Esophagus squamous epithelium (tissue), 5 donors: ENCODE measurements at places on chromosomes 6 and 20.

GRCh38 chr6:167577891-167578361 is 248.8 kb upstream of the AFDN start:
- DNase-seq: no peak

GRCh38 chr6:29656798-29657197 is at the start of gene MOG:
Gene MOG (plus strand): TSS chr6:29657092. CDS start chr6:29657210, 118 bp downstream.
- no peak for DNase-seq

GRCh38 chr20:33653218-33653899 is 8.8 kb upstream of the C20orf144 start:
- DNase-seq: no peak

DNA sequence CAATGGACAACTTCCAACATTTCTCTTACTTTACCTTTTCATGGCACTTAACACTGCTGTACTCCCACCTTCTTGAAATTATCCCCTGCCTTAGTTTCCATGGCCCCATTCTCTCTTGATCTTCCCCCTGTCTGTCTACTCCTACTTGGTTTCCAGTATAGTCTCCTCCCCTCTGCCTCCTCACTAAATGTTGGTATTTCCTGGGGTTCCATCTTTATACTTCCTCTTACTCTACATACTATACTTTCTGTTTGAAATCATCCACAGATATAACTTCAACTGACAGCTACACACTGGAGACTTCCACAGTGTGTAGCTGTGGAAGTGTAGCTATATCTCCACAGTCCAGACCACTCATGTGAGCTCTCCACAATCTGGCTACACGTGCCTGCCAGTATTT is 13.5 kb downstream of the ZHX3 start:
- no peak for DNase-seq

DNA sequence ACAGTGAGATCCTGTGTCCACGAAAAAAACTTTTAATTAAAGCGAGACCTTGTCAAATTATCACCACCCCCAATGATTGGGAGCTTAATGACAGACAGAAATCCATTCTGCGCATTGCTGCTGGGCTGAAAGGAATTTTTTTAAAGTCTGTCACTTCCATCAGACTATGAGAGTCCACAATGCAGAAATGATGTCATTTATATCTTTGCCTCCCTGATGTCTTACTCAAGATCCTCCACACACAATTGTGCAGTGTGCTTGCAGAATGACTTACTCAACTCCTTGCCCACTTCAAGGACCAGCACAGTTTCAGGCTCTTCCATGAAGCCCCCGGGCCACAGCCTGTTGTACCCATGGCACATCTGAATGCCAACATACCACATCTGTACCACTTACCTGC is 41.0 kb downstream of the GPLD1 start:
- no peak for DNase-seq

DNA sequence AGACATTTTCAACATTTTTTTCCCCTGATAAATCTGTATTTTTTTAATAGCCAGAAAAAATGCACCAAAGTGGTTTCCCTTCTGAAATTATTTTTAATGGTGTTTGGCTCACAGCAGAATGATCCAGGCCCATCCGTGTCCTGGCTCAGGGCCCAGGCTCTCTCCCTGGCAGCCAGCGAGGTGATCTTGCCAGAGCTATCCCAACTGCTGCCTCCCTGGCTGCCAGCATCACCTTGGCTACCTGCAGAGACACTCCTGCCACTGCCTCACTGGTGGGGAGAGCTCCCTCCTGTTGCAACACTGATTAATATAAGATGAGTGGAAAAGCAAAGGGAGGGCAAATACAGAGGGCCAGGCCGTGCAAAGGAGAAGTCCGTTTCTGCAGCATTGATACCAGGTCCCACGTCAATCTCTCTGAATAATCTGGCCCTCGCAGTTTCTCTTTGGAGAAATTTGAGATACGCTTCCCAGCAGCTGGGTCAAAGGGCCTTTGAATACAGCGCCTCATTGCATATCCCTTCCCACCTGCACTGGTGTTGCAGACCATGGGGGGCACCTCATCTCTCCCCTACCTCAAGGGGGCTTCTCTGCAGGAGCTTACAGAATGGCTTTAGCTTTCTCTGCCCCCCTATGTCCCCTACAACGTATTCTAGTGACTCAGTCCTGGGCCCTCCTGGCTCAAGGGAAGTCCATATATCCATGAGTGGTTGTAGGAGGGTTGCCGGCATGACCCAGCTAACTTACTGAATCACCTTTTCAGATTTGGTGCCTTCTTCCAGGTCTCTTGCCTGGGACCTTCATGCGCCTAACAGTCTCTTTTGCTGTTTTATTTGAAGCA is 12.8 kb upstream of the DSTN start:
- no peak for DNase-seq

DNA sequence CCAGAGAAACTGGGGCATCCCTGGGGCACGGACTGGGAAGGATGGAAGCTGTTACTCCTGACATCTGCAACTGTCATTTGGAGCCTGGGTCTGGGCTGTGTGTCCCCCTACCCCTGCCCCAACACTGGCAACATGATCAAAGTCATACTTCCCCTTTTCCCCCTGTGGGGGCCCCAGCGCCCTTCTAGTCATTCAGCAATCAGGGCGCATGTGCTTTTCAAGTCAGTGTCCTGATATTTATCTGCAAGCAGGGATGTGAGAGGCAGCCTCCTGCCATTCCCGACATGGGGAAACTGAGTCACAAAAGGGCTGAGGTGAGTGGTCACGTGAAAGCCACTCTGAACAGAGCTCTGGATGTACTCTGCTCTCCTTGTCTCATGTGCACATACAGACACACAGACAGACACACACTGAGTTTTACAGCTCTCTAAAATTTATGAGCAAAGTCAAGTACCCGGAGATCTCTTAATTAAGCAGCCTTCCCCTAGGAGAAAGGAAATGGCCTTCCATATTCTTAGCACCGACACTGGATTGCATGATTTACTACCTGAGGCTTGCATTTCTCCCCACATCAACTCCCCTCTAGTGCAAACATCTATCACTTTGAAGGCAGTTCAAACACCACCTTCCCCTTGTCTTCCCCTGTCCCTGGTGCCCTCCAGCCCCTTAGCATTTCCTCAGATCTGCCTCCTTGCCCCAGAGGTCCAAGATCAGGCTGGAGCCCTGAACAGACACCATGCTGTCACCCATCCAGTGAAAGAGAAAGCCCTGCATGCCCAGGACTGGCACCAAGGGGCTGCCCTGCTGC is 170.7 kb downstream of the CDC5L start:
- DNase-seq: no peak

- no peak for DNase-seq
Observed at GRCh38 chr6:6008089-6008647, 1.4 kb upstream of the NRN1 start.

- DNase-seq: no peak
Observed at GRCh38 chr6:296151-297122, 4.2 kb downstream of the DUSP22 start.

DNA sequence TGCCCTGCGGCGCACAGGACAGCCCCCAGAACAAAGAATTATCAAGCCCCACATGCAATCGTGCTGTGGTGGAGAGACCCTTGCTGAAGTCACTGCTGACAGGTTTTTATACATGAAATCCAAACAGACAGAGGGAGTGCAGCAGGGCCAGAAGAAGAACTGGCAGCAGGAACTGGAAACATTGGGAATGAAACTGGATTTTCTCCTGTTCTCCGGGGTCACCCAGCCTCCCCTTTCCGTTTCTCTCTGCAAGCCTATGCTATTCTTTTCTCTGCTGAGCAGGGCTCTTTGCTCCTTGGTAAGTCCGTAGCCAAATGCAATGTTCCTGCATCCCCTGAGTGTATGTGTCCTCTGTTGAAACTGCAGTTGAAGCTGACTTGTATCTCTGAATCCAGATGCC is 63.5 kb upstream of the QKI start:
- no peak for DNase-seq

- DNase-seq: no peak
Observed at GRCh38 chr6:90044833-90045381, 150.6 kb downstream of the GJA10 start.
